T-helper 22 cell (primary cell): ENCODE measurements at places on chromosomes 6 and 20.

- no peak for DNase-seq
These were observed 756.5 kb upstream of the DEFB115 start for GRCh38 chr20:30500829-30501440.

DNA sequence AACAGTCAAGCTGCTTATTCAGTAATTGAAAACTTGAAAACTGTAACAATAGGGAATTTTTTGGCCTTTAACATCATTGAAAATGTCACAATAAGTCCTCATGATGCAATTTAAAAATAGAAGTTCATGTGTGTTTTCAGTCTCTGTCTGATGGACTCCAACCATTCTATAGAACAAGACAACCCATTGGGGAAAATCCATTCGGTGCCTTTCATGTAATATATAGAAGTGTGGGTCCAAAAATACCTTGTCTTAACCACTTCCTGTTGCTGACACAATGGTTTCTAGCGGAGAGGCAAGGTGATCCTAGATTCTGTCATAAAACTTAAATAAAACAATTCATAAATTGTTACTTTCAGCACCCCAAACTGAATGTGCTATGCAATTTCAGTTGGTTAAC lies 1131.3 kb upstream of the MAP3K7 start:
- no peak for DNase-seq

GRCh38 chr20:8074931-8075330 lies 55.4 kb upstream of the TMX4 start:
- no peak for DNase-seq

GRCh38 chr20:37144856-37145404 lies 34.2 kb upstream of the RPN2 start:
- no peak for DNase-seq

DNA sequence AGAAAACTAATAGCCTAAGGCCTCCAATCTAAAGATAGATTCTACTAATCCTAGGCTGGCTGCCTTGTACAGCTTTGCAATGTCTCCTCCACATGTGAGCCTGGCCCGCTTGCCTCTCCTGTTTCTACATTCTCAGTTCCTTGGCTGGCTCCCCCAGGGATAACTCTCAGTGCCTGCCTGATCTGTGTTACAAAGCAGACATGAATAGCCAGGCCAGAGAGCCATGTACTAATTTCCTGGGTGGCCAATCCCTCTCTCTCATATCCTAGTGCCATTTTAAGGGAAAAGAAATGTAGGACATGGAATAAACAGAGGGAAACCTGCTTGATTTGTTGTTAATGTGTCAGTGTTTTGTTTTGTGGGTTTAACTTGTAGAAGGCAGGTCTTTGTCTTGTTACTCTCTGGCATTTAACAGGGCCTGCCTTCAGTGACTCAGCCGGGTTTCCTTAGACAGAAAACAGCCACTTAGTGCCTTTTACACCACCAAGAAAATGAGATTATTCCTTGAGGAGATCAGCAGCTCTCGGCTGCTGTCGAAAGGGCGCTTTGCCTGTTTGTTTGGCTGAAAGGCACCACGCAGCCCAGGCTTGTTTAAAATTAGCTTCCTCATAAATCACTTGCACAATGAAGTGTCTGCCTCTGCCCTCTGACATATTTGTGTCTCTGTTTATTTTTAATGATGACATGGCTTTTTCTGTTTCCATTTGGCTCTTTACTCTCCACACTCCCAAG lies 702.7 kb downstream of the MAFB start:
- no peak for DNase-seq
